ENCODE measurements at places on chromosomes 11 and 22. TPM values are rescaled to one million over a fixed set of nuclear protein-coding genes. Genes with fewer than 3 reads are reported as not detected.

- no peak for DNase-seq
These were observed 81.6 kb downstream of the LRRC4C start for GRCh38 chr11:41377709-41378394.

DNA sequence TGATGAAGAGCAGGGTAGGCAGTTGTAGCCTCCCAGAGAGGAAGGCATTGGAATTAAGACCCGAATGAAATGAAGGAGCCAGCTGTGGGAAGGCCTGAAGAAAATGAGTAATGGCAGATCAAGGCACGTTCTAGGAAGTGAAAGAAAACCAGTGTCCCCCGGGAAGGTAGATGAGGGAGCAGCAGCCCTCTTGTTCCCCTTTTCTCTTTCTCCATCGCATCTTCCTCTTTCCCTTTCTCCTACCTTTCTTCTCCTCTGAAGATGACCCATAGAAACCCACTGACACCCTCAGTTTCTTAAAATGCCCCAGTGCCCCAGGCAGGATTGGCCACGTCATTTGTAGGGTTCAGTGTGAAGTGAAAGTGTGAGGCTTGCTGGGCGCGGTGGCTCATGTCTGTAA lies 172.6 kb upstream of the SEZ6L start:
- no peak for DNase-seq

GRCh38 chr11:124535552-124536232 lies 7.8 kb downstream of the OR8B12 start:
- peak; percentile 6 for DNase-seq

DNA sequence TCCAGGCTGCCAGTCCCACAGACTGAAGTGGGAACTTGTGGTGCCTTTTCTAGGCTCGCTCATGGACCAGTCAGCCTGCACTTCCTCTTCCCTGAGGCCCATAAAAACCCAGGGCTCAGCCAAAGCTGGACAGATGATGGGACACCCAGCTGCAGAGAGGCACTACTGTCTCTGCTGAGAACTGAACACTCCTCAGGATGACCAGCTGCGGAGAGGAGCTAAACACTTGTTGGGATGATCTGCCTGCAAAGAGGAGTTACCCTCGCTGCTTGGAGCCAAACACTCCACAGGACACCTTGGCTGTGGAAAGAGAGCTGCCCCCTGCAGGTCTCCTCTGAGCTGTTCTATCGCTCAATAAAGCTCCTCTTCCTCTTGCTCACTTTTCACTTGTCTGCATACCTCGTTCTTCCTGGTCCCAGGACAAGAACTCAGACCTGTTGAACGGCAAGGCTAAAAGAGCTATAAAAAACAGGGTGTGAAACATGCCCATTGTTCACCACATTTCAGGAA lies 465.5 kb downstream of the GUCY1A2 start:
- DNase-seq = no peak

DNA sequence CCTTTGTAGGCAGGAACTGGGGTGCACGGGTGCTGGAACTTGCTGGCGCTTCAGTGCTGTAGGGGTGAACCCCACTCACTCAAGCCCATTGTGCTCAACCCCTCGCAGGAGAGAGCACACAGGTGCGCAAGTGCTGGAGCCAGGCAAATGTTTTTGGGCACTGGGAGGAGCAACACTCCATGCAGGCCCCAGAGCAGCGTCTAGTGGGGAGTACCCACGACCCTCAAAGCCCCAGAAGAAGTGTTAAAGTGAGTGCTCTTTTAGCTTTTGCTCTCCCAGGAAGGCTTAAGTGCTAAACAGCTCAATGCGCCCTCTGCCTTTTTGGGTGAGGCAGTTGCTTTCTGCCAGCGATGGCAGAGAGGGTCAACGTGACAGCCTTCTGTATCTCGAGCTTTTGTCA lies 282.2 kb upstream of the ARHGAP42 start:
- no peak for DNase-seq

Gene USP2
- 0.18 TPM for total RNA-seq

Gene PATE2
- total RNA-seq = not detected
